ENCODE measurements at places on chromosomes 13 and 19.
A peak's percentile ranks its signal among the peaks of the same experiment; 100 is the strongest.

- no peak for DNase-seq
Observed at GRCh38 chr13:108534728-108535127, 94.7 kb upstream of the MYO16 start.

DNA sequence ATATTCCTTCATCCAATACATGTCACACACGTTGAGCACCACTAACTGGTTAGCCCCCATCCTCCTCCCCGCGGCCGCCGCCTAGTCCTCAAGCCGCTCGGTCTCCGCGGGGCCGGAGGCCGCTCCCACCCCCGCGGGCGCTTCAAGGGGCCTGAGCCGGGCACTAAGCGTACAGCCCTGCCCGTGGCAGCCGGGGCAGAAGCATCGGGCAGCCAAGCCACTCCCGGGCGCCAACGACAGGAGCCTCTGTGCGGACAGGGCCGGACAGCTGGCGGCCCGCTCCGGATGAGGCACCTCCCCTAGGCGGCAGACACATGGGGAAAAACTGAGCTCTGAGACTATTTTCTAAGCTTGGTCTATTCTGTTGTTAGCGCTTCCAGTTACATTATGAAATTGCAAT, 2.8 kb upstream of the ZNF543 start:
- DNase-seq, result no peak

- no peak for DNase-seq
Observed at GRCh38 chr19:28652765-28653164, 560.2 kb downstream of the UQCRFS1 start.

DNA sequence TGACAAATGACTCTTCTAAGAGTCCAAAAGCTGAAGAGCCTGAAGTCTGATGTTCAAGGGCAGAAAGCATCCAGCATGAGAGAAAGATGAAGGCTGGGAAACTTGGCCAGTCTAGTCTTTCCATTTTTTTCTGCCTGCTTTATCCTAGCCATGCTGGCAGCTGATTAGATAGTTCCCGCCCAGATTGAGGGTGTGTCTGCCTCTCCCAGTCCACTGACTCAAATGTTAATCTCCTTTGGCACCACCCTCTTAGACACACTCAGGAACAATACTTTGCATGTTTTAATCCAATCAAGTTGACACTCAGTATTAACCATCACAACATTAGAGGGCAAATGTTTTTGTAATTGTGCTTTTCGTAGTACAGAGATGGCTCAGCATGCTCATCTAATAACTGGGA, 267.5 kb upstream of the KLHL1 start:
- DNase-seq, result no peak

- DNase-seq, result no peak
Observed at GRCh38 chr13:26508885-26509284, 48.6 kb upstream of the WASF3 start.

DNA sequence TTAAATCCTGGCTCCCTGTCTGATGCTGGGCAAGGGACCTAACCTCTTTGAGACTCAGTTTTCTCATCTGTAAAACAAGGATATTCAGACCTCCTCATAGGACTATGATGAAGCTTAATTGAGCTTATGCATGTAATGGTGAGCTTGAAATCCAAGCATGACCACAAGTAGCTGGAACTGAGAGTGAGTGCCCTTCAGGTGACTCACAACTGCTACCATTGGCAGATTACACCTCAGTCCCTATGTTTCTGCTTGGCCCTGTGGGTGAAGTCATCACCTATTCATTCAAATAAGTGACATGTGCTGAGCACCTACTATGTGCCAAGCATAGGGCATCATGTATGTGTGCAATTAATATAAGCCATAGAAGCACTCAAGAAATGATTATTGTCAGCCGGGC, 25.7 kb downstream of the NOVA2 start:
- DNase-seq, result no peak

DNA sequence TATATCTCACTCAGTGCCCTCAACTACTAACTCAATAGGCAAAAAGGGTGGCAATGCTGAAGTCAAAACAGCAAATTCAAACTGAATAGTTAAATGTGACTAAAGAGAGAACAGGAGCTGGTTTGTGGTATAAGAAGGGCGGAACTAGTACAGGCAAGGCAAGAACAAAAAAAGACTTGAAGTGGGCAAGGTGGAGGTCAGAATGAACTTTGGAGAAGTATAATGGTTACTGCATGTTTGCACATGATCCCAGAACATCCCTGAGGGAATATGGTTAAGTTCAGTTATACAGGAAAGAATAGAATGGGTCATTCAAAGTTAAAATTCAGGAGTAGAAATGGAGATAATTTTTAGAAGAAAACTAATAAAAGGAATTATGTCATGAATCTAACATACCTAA, 85.5 kb downstream of the DIAPH3 start:
- no peak for DNase-seq

GRCh38 chr13:50995854-50996253, 86.3 kb downstream of the RNASEH2B start:
- no peak for DNase-seq

GRCh38 chr19:48842789-48843162, 6.5 kb upstream of the HSD17B14 start:
- DNase-seq, result peak; percentile 37

DNA sequence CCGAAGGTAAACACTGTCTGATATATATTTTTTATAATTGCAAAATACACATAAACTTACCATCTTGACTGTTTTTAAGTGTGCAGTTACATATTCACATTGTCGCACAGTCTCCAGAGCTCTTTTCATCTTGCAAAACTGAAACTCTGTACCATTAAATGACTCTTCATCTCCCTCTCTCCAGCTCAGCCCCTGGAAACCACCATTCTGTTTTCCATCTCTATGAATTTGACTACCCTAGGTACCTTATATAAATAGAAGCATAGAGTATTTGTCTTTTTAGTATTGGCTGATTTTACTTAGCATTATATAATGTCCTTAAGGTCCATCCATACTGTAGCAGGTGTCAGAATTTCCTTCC, 45.8 kb downstream of the LRCH1 start:
- no peak for DNase-seq

DNA sequence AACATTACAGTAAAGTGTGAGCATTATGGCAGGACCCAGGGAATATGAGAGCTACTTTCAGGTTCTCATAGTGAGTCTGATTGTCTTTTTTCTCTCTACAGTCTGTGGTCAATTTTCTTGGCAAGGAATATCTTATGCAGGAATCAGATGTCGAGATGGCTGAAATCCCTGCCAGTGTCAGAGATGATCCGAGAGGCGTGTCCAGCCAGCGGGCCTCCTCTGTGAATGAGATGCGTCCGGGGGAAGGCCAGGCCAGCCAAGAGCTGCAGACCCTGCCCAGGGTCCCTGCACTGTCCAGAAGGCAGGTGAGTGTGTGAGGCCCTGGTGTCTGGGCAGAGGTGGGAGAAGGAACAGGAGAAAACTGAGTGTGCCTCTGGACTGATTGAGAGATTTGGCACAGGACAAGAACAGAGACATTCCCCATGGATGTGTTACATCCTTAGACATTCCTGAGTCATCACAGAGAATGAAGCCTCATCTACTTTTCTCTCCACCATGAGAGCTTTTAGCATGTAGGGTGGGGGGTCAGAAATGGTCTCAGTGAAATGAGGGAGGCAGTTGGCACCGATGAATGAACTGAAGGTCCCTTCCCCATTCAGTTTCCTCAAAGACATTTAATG, 27.3 kb upstream of the EDDM13 start:
- no peak for DNase-seq

- DNase-seq, result no peak
Observed at GRCh38 chr19:43570174-43570791, 5.0 kb downstream of the XRCC1 start.

DNA sequence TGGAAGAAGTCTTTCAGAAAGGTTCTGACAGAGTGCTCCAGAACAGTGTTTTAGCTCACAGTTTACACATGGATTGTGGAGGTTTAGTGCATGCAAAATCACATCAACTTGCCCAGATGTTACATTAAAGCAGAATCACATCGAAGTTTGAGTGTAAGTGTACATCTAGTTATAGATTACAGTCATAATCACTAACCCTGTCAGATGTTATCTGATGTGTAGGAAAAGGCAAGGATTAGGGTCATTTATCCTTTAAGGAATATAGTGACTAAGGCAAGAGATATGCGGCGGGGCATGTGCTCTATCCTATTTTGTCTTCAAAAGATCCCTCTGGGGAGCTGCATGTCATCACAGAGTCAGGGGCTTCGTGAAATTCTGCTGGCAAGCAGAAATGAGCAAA, 66.9 kb downstream of the CYSLTR2 start:
- DNase-seq, result no peak

- DNase-seq, result no peak
Observed at GRCh38 chr13:110557610-110558305, 3.8 kb downstream of the RAB20 start.

- no peak for DNase-seq
Observed at GRCh38 chr13:35499676-35500075, 23.2 kb upstream of the MAB21L1 start.

GRCh38 chr19:23917856-23918255, 3.2 kb downstream of the ZNF726 start:
- DNase-seq, result no peak

- DNase-seq, result no peak
Observed at GRCh38 chr13:96546463-96546862, 447.8 kb downstream of the OXGR1 start.

DNA sequence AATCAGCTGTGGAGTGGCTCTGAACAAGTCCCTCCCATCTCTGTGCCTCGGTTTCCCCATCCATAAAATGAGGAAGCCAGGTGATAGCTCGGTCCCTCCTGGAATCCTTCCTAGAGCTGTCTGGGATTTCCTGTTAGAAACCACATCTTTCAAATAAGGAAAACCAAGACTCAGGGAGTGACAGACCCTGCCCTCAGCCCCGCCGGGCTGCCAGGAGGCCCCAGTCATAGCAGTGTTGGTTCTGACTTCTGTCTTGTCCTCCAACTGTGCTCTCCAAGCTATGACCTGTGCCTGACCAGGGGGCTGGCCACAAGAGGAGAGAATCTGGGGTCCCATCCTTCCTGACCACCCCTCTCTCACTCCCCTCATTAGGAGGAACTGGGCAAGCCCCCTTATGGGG, 1.1 kb upstream of the SHD start:
- no peak for DNase-seq

DNA sequence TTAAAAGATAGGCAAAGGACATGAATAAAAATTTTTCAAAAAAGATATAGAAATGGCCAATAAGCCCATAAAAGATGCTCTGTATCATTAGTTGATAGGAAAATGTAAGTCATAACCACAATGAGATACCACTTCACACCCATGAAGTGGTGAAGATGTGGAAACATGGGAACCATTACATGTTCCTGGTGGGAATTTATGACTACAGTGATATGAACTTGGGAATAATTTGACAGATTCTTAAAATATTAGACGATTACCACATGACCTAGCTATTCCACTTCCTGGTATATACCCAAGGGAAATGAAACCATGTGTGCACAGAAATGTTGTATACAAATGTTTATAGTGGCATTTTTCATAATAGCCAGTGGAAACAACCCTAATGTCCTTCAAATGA, 232.2 kb downstream of the GGACT start:
- no peak for DNase-seq

- no peak for DNase-seq
Observed at GRCh38 chr13:102768909-102769308, 4.7 kb downstream of the TEX30 start.

DNA sequence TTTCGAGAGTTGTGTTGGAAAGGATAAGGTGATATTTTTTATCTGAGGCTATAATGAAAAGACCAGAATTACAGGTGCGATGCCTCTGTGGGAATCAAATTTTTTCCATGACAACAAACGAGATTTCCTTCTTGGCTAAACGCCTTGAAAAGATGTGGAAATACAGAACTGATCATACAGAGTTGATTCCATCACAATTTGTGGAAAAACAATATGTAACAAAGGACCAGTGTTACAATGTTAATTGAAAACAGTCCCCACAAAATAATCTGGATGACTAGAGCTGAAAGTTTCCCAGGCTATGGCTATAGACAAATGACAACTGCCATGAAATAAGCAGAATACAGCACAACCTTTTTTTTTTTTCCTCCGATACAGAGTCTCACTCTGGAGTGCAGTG, 628.9 kb downstream of the DIAPH3 start:
- no peak for DNase-seq

DNA sequence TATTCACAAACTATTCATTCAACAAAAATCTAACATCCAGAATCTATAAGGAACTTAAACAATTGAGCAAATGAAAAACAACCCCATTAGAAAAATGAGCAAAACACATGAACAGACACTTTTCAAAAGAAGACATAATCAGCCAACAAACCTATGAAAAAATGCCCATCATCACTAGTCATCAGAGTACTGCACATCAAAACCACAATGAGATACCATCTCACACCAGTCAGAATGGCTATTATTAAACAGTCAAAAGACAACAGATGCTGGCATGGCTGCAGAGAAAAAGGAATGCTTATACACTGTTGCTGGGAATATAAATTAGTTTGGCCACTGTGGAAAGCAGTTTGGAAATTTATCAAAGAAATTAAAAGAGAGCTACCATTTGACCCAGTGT, 487.6 kb downstream of the GPC6 start:
- DNase-seq, result no peak

GRCh38 chr13:40190641-40191100, 475.8 kb downstream of the FOXO1 start:
- DNase-seq, result peak; percentile 42

DNA sequence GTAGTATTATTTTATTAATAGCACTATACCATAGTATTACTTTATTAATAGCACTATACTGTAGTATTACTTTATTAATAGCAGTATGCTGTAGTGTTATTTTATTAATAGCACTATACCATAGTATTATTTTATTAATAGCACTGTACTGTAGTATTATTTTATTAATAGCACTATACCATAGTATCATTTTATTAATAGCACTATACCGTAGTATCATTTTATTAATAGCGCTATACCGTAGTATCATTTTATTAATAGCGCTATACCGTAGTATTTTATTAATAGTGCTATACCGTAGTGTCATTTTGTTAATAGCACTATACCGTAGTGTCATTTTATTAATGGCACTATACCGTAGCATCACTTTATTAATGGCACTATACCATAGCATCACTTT, 191.8 kb downstream of the GPC6 start:
- DNase-seq, result no peak

DNA sequence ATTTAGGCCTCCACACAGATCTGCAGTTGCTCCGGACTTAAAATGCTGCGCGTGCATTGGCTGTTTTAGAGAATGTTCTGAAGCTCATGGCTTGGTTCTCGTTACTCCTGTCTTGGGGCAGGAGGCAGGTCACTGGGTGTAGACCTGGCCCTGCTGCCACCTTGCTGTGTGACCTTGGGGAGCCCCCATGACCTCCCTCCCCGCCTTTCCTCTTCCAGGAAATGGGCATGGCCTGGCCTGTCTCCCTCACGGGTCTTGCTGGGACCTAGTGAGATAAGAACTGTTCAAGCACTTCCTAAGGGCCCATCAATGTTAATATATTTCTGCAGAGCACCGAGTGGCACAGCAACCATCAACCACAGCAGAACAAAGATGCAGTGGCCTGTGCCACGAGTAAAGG, 49.4 kb downstream of the KLF2 start:
- DNase-seq, result no peak

- no peak for DNase-seq
Observed at GRCh38 chr13:34208336-34208735, 390.4 kb downstream of the RFC3 start.

DNA sequence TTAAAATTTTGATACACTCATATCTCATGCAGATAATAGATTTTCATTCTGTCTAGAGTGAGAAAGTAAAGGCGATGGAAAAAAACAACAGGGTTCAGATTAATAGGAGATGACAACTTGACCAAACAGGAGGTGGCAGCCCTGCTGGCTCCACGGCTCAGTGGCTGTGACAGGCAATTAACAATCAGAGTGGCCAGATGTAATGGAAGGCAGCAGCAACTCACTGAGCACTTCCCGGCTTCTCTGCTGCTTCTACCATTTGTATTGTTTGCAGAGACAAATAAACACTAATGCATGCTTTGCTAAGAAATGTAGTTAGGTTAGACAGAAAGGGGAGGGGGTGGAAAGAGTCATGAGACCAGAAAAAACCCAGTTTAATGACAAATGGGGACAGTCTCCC, 473.0 kb upstream of the SLC10A2 start:
- DNase-seq, result no peak
